ENCODE measurements at places on chromosomes 16 and 17.

DNA sequence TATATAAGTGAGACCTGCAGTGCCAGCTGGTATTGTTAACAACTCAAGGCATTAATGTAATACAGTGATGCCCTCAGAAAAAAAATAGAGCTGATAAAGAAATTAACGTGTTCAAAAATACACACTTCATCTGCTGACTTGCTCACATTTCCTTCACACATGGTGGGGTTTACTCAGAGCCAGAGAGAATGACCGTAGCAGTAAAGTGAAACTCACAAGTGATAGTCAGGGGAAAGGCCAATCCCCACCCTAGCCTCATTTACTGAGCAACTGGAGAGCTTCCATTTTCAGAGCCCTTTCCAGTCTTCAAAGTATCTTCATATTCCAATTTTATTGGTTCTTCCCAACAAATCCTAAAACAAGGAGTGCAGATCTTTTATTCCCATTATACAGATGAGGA lies 74.0 kb upstream of the HLF start:
- no peak for DNase-seq

GRCh38 chr17:17344507-17345293 lies 41.5 kb downstream of the NT5M start:
- no peak for DNase-seq

- no peak for DNase-seq
Measured at GRCh38 chr16:534856-535445, 7.4 kb downstream of the CAPN15 start.

GRCh38 chr17:8829036-8829941 lies 30.1 kb upstream of the MFSD6L start:
- no peak for DNase-seq

DNA sequence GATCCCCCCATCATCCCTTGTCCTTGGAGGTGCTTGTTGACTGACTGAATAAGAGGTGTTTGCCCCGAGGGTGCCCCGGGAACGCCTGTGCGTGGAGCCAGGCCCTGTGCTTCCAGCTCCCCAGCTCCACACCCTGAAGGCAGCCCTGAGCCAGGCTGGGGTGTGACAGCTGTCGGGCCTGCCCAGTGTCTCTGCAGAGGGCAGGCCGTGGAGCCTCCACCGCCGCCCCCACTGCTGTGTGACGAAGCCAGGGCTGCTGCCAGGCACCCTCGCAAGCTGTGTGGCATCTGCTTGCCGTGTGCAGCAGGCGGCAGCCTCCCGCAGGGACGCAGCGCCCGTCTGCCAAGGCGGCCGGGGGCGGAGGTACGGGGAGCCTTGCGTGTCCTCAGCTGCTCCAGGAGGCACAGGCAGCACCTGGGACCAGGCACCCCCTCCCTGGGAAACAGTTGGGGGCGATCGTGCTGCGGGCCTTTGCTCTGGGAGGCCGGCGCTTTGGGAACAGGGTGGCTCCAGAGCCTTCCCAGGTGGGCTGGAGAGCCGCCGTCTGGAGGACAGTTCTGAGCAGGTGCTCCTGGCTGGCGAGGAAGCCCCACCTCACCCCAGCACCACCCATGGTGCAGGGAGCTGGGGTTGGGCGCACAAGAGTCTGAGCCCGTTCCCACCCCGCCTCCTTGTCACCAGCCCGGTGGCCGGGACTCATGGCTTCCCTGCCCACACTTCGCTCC lies 26.6 kb downstream of the GSE1 start:
- DNase-seq, result no peak
